Hypothalamus (tissue), 51 donors: ENCODE measurements at places on chromosomes 7 and 10.

- DNase-seq = no peak
Measured at GRCh38 chr10:65945061-65945460, 980.8 kb upstream of the LRRTM3 start.

GRCh38 chr10:25639646-25640045 is 294.4 kb upstream of the MYO3A start:
- no peak for DNase-seq

- DNase-seq = no peak
Measured at GRCh38 chr7:134293002-134293740, 23.6 kb downstream of the SLC35B4 start.

DNA sequence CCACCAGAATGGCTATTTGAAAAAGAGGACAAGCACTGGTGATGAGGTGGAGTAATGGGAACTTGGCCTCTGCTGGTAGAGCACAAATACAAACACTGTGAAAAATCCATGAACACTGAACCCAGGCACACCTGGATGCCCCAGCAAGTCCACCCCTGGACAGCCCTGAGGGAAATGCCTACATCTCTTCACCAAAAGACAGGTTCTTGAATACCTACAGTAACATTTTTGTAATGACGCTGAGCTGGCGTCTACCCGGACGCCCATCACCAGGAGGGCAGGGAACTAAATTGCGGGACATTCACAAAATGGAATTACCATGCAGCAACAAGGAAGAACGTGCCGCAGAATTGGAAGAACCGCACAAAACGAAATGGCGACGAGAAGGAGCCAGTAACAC is 70.5 kb downstream of the GNA12 start:
- no peak for DNase-seq

DNA sequence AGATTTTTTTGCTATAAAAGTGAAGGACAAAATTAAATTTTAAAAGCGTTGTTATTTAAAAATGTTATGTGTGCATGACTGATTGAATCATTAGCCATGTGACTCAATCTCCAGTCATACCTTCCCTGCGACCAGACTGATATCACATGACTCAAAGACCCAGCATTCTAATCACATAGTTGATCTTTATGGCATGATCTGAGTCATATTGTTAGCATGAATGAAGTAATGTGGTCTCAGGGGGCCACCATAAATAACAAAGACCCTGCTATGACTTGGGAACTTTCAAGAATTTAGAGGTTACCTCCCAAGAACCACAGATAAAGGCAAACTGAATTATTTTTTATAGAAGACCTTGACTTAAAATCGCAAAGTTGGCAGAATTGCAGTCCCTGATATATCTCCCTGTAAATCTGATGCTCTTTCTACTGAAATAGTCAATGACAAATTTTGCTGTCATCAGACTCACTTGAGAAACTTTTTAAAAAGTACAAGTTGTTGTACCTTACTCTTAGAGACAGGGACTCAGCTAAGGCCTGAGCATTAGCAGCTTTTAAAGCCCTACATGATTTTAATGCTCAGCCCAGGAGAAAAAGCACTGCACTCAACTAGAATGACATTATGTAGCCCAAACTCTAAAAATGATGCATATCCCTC is 717.3 kb downstream of the XPNPEP1 start:
- no peak for DNase-seq

GRCh38 chr10:92891885-92892690 is 43.8 kb downstream of the EXOC6 start:
- no peak for DNase-seq

DNA sequence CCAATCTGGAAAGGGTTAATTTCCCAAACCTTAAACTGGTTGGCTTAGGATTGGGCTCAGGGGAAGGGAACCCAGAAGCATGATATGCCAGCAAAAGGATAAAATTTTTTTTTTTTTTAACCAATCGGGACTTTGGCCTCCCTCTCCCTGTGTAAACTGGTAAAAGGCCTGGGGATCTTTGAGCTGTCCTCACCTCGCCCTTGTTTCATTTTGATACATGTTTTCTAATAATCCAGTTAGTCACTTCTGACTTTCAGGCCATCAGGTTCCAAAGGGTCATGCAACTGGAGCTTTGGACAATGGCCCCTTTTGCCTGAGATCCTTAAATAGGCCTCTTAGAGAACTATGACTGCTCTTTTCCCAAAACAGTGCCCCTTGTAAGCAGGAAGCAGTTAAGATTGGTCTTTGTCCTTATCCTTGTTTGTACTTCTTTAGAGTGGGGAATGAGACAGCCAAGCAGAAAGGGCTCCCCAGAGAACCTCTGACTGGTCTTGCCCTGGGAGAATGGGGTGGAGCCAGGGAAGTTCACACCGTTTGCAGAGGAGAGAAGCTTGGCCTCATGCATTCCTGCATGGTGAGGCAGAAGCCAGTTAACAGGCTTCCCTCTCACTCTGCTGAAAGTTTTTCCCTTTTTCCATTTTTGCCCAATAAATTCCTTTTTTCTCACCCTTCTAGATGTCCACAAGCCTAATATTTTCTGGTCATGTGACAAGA is 424.2 kb upstream of the CNTNAP2 start:
- no peak for DNase-seq

DNA sequence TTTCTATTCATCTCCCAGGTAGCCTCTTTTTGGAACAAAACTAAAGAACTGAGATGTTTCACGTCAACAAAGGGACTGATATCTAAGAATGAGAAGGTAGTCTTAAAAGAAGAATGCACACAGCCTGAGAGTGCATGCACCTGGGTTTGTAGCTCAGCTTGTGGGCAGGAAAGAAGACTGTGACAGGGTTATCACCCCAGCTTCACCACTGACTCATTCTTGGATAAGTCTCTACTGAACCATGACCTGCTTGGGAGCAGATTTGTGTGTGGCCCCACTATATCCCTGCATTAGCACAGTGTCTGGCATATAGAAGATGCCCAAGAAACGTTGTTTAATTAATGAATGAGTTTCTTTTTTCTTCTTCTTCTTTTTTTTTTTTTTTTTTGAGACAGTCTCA is 187.5 kb downstream of the GPAM start:
- no peak for DNase-seq

- no peak for DNase-seq
Measured at GRCh38 chr10:19169684-19170083, 121.1 kb downstream of the MALRD1 start.

DNA sequence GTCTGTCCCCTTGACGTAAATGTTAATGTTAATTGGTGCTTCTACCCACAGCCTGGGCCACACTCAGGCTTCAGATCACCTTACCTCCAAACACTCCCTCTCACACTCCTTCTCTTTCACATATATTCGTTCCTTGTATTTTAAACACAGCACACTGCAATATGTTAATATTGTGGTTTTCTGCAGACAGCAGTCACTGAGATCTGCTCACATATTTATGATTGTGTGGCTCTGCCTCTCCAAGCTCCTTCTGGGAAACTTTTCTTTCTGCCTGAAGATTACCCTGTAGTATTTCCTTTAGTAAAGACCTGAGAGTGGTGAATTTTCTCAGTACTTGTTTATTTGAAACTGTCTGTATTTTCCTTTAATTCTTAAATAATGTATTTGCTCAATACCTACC is 104.7 kb downstream of the VWC2 start:
- no peak for DNase-seq

- DNase-seq = no peak
Measured at GRCh38 chr10:64571056-64571455, 1049.9 kb downstream of the REEP3 start.

DNA sequence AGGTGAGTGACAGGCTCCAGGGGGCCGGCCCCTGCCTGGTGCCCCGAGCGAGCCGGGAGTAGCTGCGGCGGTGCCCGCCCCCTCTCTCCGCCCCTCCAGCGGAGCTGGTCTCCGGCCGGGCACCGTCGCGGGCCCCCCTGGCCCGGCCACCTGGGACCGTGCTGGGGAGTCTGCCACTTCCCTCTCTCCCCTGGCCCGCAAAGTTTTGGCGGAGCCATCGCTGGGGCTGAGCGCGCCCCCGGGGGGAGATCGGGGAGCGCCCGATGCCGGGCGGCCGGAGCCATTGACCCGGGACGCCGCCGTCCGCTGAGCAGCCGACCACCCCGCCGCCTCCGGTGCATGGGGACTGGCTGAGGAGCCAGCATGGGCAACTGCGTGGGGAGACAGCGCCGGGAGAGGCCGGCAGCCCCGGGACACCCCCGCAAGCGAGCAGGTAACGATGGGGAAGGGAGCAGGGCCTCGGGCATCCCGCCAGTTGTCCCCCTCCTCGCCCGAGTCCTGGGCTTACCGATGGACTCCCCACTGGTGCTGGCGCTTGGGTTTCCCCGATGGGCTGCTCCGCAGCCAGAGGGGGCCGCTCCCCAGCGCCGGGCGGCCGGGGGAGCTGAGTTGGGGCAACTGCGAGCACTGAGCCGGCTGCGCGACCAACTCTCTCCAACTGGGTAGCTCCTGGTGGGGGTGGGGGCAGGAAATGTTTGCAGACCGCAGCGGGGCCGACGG is at the start of gene UBTD1:
Gene UBTD1 (plus strand): TSS at position 84 of the 720 bp plus-strand sequence. CDS start 280 bp downstream, at position 364.
- DNase-seq = no peak

- DNase-seq = no peak
Measured at GRCh38 chr10:110978204-110978603, 58.8 kb downstream of the SHOC2 start.

DNA sequence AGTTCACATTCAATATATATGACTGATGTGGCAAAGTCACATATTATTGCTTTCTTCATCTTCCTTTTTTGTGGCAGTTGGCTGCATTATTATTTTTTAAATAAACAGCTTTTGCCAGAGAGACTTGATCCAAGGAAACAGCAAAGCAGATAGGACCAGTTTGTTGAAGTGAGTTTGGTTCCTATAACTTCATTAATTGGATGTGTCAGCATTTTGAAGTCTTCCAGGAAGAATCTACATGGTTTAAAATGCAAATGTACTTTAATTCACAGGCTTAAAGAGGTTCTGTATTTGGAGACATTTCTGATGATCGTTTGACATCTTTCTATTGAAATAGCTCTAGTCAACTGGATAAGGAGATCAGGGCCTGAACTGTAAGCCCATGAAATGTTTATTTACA is 13.2 kb downstream of the UBE2D1 start:
- DNase-seq = no peak

GRCh38 chr10:130656187-130656575 is 520.0 kb downstream of the GLRX3 start:
- DNase-seq = no peak

DNA sequence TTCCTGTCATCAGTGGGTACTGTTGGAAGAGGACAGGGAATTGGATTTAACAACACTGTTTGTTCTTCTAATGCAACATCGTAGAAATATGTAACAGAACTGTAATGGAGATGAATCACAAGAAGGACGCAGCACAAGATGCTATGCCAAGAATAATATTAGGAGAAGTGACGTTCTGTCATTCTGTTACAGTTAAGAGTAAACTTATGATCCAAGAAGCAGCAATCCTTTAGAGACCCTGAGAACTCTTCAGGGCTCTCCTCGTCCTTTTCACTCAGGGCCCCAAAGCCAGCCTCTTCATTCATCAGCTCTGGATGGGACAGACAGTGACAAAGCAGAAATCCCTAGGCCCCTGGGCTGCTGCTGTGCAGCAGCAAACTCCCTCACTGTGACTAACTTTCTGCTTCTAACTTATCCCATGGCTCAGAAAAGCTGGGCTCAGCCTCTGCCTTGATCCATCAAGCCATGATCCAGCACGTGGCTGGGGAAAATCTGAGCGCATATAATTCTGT is 8.7 kb upstream of the IL6 start:
- DNase-seq = no peak

GRCh38 chr7:49400891-49401550 is 372.4 kb upstream of the VWC2 start:
- no peak for DNase-seq

- no peak for DNase-seq
Measured at GRCh38 chr10:122494173-122494820, 32.9 kb downstream of the HTRA1 start.

- DNase-seq = no peak
Measured at GRCh38 chr10:131833013-131833412, 67.8 kb upstream of the PPP2R2D start.
